ENCODE measurements at places on chromosomes 1 and 21.

- DNase-seq: no peak
Observed at GRCh38 chr1:245842106-245842505, 665.0 kb downstream of the SMYD3 start.

DNA sequence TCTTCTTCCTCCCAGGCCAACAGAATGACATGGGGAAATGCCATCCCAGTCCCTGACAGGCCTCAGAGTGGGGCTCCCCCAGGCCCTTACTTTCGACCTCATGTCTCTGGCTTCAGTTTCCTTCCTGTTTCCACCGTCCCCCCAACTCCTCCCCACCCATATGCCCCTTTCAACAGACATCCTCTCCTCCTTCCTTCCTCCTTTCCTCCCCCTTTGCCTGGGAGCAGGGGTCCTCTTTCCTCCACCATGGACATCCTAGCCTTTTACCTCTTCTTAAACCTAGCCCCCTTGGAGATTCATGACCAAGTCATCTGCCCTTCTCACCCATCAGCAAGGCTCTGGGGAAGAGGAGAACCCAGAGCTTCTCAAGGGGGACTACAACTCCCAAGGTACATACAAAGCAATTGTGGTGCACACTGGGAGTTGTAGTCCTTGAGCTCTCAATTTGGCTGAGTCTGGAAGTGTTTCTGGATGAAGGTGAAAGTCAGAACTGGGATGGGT, 4.0 kb downstream of the ZBTB7B start:
- DNase-seq: no peak

DNA sequence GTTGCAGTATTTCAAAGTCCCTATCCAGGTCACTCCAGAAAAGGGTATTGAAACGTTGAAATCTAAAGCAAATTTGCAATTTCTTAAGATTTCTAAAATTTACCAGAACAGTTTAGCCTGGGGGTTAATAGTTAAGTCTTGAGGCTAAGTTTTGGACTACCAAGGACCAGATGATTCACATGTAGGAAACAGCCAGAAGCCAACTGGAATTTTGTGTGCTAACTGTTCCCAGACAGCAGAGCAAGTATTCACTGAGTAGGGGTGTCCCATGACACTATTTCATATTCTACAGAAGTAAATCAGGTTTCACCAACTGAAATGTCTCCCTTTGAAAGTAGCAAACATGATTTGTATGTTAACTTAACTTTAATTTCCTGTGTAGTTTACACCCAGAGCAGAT, 11.5 kb upstream of the C1orf105 start:
- DNase-seq: no peak

GRCh38 chr1:244010191-244010590, 40.9 kb upstream of the ZBTB18 start:
- no peak for DNase-seq

- DNase-seq: no peak
Observed at GRCh38 chr21:42231756-42232155, 12.8 kb downstream of the ABCG1 start.

GRCh38 chr21:45169682-45170081, 95.3 kb downstream of the ADARB1 start:
- DNase-seq: no peak

GRCh38 chr1:8096105-8097011, 70.2 kb upstream of the ERRFI1 start:
- no peak for DNase-seq

GRCh38 chr1:186848509-186849130, 19.9 kb downstream of the PLA2G4A start:
- DNase-seq: no peak

GRCh38 chr1:82154219-82154970, 353.7 kb downstream of the ADGRL2 start:
- no peak for DNase-seq

GRCh38 chr21:41316200-41317062, at the start of gene FAM3B:
Gene FAM3B (plus strand): TSS chr21:41316801. CDS start chr21:41316880, 79 bp downstream.
- DNase-seq: no peak

- no peak for DNase-seq
Observed at GRCh38 chr1:109887884-109888283, 22.8 kb upstream of the CSF1 start.

GRCh38 chr1:210321131-210321530, 7.6 kb upstream of the HHAT start:
- DNase-seq: no peak

DNA sequence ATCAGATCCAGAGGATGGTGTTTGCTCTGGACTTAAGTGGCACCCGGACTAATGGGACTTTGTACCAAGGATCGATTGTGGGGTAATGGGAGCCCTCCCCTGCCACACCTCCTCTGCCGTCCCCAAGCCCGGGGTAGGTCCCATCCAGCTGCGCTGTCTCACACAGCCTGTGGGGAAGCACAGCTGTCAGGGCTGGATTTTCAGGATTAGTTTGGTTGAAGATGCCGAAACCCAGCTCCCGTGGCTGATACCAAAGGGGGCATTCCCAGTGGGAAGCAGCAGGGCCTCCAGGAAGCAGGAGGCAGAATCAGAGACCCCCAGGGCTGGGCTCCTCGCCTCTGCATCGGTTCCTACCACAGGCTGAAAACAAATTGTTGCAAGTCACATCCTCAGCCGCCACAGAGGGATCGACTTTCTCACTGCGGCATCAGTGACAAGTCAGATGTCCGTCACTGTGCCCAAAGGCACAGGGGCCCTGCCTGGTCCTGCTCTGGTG, 59.7 kb downstream of the MATN1 start:
- DNase-seq: no peak

DNA sequence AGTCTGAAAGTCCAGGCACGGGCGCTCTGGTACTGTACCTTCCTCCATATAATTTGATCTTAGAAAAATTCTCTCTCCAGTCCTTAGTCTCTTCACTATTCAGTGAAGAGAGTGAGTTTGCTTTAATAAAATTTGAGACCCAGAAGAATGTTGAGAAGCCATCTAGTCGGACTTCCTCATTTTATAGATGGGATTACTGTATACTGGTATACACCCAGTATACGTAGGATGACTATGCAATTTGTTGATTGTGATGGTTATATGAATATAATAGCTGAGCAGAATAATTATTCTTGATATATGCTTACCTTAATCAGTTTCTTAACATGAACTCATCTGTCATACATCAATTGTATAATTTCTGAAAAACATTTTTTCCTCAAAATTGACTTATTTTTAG, 328.0 kb upstream of the B3GALT2 start:
- DNase-seq: no peak

GRCh38 chr1:221204055-221204833, 325.0 kb downstream of the HLX start:
- DNase-seq: no peak

GRCh38 chr1:164786980-164787833, 228.2 kb downstream of the PBX1 start:
- DNase-seq: peak; percentile 79

DNA sequence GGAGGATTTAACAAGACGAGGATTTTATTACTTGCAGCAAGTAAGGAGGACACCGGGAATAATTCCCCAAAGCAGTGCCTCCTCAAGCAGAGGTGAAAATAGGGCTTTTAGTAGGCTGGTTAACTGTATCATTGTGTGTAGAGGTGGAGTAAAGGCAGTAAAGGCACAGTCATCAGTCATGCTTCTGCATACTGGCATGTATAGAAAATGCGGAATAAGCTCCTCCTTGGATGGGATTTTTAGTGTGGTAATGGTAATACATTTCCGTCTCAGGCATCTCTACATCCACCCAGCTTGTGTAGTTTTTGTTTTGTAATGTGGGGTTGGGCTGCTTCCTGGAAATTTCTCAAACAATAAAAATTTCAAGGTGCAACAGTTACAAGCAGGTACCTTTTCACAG, 27.4 kb upstream of the GPR25 start:
- DNase-seq: no peak

GRCh38 chr1:70836456-70836855, 211.2 kb downstream of the PTGER3 start:
- DNase-seq: no peak

DNA sequence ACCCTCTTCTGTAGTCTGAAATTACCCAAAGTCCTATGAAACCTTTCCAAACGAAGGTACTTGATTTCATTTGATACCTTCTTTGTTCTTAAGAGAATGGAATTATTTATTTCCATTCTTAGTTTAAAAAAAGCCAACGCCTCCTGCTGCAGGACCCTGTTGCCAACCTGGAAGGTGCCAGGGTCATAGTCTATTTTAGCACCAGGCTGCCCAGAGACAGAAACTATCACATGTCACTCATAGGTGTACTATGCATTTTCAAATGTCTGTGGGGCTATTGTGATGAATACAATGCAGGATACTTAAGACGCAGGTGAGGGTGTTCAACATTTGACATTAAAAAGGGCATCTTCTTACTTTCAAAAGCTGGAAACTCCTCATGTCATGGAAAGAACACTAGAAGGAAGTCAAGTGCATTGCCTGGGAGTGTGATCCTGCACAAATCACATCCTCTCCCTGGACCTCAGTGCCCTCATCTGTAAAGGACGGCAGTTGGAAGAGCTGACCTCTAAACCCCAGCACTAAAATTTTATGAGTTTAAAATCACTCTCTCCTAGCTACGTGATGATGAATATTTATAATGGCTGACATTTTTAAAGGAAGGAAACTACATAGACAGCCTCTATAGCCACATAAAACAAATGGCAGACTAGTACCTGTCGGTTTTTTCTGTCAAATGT, 107.3 kb upstream of the SYT6 start:
- DNase-seq: no peak

DNA sequence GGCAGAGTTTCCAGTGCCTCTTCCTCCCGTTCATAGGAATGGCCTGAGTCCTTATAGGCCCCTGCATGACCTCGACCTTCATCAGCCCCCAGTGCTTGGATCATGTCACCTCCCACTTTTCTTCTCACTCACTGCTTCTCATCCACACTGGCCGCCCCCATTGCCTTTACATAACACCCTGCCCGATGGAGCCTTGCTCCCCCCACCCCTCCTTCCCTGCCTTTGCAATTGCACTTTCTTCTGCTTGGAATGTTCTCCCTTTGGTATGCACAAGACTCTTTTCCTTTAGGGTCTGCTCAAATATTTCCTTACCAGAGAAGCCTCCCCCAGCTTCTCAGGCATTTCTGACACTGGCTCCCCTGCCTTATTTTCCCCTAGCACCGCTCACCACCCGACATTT, 125.2 kb upstream of the KCNJ6 start:
- no peak for DNase-seq

- no peak for DNase-seq
Observed at GRCh38 chr1:49995734-49996133, 28.0 kb downstream of the AGBL4 start.

GRCh38 chr1:184297244-184297750, 89.5 kb upstream of the C1orf21 start:
- DNase-seq: no peak

DNA sequence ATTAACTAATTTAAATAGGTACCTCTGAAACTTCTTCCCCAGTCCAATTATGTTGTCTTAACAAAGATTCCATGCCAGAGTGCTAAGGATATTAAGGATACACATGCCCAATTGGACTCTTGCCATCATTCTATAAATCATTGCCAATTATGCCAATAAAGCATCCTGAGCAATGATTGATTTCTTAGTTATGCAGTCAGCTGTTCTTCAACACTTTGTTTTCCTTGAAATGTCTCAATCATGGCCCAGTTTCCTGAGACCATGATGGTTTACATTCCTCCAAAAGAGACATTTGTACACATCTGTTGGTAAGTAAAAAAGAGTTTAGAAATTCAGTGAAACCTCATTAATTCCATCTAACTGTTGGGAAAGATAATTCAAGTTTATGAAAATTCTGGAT, 180.4 kb upstream of the PKN2 start:
- DNase-seq: no peak

DNA sequence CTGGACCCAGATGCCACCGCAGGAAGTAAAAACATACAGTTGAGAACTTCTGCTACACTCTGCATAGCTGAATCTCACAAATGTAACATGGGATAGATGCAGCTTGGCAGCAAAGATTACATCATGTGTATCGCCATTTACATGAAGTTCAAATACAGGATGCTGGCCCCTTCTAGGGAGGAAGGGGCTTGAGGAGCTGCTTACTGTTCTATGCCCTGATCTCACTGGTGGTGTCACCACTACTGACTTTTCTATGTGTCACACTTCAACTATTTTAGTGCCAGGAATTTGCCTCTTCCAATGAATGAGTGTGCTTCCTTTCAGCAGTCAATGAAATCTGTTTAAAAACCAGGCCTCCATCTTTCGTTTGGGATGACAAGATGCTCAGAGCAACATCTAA, 31.1 kb downstream of the MRAP start:
- DNase-seq: no peak

DNA sequence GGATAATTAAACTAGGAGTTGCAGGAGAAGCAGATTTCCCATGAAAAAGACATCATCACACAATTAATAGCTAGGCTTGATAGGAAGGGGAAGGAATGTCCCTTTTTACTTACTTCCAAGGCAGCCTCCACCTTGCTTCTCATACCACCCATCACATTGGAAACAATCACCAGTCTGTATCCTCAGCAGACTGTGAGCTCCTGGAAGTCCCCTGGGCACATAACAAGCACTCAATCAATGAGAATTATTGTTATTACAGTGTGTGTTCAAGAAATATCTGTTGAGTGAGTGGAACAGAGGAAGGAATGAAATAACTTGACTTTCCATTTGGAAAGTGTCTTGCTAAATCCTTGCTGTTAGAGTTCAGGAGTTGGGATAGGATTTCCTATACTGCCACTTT, 36.2 kb downstream of the HIVEP3 start:
- no peak for DNase-seq

DNA sequence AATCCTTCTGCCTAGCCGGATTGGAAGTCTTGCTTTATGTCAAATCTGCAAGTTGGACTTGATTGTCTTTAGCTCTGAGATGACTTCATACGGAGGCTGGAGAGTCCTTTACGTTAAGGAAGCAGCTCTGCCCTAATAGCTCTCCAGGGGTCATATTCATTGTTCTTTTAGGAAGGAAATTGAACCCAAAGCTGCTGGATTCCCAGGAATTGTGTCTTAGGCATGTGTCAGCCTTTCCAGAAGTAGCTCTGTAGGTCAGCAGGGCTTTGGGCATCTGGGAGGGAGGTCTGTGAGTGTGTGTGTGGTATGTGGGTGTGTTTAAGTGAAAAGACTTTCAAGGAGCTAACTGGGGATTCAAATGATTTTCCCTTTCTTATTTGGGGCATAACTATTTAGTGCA, 82.4 kb downstream of the ABCA4 start:
- DNase-seq: no peak

DNA sequence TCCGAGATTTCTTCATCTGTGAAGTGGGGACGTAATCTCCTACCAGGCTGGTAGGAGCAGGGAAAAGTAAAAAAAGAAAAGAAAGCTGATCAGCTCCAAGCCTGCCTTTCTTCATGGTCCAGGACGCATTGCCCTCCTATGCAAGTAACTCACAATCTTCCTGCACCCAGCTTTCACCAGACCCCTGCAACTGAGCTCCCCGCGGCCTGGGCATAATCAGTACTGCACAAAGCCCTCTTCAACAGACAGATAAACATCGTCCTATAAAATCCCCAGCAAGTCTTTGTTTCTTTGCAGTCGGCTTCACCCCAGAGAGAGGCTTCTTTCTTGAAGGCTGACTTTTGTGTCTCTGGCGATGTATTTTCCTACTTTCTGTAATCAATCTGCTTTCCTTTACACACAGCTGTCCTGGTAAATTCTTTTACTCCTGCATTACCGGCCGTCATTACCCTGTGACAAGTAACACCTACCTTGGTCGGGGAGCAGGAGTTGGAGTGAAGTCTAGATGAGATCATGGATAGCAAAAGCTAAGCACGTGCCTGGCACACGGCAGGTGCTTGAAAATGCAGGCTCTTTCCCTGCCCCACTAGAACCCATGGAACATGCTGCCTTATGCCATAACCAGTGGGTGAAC, 8.3 kb downstream of the PADI1 start:
- no peak for DNase-seq

GRCh38 chr1:232307296-232308017, 322.5 kb downstream of the SIPA1L2 start:
- no peak for DNase-seq

Data from neural crest cell (in vitro differentiated cells).